ENCODE measurements at places on chromosomes 13 and 19.

GRCh38 chr19:49666120-49666444 is 349 bp downstream of the BCL2L12 start:
- no peak for DNase-seq

DNA sequence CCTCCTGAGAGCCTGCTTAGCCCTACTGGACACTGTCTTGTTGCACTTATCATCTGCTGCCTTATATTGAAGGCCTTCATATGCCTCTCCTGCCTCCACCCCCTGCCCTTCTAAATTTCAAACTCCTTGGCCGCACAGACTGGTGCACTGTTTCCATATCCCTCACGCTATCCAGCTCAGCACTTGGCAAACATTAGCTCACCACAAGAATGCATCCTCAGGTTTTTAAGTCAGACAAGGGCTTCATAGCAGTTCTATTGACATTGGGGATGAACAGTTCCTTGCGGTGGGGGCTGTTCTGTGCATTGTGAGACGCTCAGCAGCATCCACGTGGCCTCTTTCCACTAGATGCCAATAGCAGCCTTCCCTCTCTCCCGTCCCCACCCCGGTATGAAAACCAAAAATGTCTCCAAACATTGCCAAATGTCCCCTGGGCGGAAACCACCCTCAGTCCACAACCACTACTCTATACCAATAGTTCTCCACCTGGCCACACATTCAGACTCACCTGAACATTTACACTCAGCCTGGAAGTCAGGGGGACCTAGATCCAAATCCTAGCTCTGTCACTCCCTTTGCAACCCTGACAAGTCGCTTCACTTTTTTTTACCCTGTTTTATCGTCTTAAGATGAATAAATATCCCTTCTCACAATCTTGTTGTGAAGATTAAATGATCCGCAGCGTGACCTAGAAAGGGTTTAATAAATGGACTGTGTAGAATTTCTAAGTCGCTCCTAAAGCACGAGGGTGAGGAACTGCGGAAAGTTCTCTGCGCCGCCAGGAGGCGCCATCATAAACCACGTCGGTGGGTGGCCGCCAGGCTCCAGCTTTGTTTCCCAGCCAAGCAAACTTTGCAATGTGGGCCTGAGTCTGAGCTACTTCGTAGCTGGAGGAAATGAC is 3.6 kb upstream of the CEACAM3 start:
- DNase-seq, result peak; percentile 27

- DNase-seq, result peak; percentile 2
These were observed 11.8 kb upstream of the FBN3 start for GRCh38 chr19:8161135-8161646.

DNA sequence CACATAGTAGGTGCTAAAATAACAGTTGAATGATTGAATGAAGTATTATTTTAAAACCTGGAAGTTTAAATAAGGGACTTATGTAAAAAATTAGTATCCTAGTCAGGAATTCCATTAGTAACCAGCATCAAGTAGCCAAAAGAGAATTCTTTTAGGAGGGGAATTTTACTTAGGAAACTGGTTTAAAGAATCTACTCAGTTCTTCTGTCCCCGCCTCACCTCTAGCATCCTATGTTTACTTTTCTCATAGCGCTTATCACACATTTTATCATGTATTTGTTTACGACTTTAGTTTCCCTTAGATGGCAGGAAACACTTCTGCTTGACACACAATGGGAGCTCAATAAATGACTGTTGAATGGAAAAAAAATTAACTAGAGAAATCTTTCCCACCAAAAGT is 229.0 kb downstream of the KLF5 start:
- DNase-seq, result no peak

DNA sequence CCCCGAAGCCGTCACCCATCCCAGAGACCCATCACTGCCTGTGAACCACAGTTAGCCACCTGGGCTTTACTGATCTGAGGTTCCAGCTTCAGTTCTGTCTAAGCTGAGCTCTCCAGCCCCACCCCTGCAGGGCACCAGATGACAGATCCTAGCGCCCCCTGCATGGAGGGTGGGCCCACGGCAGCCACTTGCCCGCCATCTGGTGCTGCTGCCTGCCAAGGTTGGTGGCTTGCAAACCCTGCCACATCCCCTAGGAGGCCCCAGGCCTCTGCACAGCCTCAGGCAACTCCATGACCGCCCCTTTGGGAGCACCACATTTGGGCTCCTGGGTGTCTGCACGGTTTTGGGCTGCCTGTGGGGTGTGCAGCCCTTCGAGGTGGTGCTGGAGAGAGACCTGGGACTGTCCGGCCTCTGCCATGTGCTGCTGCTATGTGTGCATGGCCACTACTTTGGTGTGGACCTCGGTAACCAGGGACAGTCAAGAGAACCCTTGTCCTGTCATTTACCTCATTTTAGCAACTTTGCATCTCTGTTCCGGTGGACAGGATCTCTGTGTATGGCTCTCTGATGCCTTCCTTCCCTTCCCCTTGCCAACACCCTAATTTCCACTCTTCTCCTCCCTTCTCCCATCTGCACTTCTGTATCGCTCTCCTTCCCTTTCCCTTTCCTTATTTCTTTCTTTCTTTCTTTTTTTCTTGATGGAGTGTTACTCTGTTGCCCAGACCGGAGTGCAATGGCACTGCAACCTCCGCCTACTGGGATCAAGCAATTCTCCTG is 17.4 kb upstream of the SDHAF1 start:
- no peak for DNase-seq

DNA sequence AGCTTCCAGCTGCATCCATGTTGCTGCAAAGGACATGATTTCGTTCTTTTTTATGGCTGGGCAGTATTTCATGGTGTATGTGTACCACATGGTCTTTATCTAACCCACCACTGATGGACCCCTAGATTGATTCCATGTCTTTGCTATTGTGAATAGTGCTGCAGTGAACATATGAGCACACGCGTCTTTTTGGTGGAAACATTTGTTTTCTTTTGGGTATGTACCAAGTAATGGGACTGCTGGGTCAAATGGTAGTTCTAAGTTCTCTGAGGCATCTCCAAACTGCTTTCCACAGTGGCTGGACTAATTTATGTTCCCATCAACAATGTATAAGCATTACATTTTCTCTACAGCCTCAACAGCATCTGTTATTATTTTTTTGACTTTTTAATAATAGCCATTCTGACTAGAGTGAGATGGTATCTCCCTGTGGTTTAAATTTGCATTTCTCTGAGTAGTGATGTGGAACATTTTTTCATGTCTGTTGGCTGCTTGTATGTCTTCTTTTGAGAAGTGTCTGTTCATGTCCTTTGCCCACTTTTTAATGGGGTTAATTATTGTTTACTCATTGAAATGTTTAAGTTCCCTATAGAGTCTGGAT is 6.8 kb upstream of the UBE2L5 start:
- DNase-seq, result no peak

DNA sequence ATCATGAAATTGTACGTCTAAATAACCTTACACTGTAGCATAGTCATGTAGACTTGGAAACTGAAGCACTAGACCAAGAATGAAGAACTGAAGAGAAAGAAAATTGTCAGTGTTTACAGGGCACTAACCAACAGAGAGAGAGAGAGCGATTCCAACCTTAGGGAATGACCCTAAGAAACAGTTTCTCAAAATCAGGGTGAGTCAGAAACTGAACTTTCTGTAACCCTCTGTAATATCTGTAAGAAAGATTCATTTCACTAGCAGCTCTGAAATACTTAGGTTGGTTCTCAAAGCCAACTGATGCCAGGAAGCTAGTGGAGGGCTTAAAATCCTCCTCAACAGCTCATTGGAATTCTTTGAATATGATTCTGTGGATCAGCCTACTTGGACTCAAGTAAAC is 936.9 kb downstream of the EFNB2 start:
- no peak for DNase-seq

- DNase-seq, result no peak
These were observed 4.1 kb downstream of the SPACA6 start for GRCh38 chr19:51697169-51697776.

DNA sequence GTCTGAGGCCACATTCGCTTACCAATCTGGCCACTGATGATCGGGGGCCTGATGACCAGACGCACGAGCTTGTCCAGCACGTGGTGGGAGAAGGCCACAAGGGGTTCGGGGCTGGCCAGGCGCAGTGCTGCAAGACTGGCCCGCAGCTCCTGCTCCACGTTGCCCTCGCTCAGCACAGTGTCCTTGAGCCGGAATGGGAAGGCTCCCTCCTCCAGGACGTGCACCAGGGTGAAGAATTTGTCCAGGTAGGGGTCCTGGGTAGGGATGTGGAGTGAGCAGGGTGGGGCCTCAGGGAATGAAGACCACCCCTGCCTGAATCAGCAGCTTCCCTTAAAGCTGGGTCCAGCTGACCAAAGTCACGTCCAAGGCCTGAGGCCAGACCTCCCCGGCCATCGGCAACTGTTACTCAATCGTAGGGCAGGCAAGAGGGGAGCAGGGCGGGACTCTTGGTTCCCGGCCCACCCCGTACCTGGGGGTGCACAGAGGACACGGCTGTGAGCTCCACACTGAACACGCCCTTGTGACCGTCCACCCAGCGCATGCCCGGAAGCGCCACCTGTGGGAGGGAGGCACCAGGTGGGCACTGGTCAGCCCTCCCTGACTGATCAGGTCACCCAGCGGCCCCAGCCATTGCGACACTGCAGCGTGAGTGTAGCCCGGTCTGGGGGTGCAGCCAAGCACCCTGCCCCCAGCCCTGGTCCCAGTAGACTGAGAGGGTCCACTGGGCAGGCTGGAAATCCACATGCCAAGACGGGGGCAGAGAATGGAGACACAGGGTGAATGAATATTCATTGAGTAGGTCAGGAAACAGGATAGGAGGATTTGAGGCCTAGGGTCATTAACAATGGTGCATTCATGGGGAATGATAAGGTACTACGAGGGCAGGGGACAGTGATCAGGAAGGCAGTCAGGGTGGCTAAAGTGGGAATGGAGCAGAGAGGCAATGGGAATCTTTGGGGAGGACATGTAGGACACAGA is 2.8 kb upstream of the ANGPTL8 start:
- DNase-seq, result no peak

- no peak for DNase-seq
These were observed 50.2 kb upstream of the NFIC start for GRCh38 chr19:3316132-3316648.

- DNase-seq, result no peak
These were observed 27.0 kb upstream of the MIER2 start for GRCh38 chr19:371501-372168.

DNA sequence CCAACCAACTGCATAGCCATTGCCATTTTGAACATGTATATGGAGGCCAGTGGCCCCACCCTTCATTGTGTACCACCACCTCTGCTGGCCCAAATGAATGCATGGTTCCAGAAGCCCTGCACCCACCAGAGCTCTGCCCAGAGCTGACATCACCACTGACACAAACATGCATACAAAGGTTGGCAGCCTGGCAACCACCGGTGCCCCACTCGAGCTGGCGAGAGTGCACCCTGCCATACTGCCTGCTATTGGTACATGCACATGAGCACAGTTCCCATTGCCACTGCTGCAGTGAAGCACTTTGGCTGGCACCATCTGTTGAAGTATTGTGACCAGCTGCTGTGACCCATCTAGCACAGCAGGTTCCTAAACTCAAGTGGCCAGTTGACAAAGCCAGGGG is 1564.9 kb downstream of the OLFM4 start:
- no peak for DNase-seq

DNA sequence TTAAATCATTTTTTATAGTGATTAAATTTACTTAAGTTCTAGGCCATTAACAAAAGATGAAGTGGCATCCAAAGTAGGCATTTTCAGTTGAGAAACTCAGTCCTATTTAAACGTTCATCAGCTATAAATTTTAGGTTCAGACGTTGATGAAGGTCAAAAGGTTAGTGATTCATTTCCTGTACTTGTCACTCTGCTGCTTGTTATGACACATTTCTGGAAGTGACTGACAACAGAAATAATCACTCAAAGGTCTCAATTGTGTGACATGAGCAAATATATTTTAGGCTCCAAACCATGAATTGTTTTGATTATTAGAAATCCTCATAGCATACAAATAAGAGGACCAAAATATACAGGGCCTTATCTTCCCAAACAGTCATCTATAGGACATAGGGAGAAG is 10.3 kb upstream of the EDNRB start:
- DNase-seq, result no peak

GRCh38 chr13:26786651-26787295 is 26.2 kb upstream of the GPR12 start:
- DNase-seq, result no peak

GRCh38 chr19:6271251-6271650 is 8.5 kb downstream of the MLLT1 start:
- DNase-seq, result no peak

DNA sequence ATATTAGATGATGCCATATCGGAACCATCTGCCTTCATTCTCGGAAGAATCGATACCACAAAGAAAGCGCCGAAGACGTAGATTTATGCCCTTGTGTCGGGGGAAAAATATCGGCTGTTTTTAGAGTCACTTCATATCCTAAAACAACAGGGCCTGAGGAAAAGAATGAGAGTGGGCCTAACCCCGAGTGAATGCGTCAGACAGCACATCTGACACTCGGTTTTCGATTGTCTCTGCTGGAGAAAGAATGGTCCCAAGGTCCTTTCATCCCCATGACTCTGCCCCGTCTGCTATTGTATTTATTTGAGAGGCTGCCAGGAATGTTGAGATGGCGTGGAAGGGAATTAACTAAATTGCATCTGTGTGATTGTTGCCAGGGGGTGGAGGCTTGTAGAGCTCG is 46.1 kb downstream of the CHST8 start:
- DNase-seq, result no peak

DNA sequence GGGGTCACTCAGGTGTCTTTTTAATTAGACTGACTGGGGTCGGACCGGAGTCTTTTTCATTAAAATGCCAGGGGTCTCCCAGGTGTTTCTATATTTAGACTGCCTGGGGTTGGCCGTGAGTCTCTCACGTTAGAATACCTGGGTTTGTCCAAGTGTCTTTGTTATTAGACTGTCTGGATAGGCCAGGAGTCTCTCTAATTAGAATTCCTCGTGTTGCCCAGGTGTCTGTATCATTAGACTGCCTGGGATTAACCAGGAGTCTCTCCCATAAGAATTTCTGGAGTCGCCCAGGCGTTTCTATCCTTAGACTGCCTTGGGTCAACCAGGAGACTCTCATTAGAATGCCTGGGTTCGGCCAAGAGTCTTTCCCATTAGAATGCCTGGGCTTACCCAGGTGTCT is 1445.7 kb downstream of the UQCRFS1 start:
- DNase-seq, result no peak

DNA sequence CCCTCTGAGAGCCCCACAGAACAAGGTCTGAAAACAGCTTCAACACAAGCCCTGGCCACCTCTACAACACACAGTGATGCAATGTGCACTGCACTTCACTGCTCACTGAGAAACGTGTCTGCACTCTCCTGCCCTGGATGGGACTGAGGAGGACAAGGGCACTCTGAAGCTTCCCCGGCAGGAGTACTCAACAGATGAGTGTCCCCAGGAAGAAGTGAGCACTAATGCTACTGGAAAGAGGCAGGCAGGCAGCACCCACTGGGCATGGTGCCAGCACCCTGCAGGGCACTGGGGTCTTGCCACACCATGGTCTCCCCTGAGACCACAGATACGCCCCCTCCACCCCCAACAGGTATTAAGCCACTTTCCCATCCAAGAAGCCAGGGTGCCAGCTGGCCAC is 17.7 kb upstream of the SLC35E1 start:
- no peak for DNase-seq

DNA sequence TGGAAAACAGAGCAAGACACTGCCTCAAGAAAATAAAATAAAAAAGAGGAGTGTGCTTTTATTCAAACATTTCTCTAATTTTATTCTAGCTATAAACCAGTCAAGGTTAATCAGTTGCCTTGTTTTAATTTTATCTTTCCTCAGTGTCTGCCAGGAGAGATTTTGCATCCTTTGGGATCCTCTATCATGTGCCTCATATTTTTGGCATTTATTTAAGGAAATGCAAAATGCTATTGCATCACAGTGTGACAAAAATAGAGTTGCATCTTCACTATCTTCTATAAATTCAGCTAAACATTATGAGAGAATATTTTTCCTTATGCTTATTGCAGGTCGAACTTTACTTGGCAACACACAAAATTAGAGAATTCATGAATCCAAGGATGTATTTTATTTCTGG is 639.0 kb upstream of the KLF12 start:
- no peak for DNase-seq
